ENCODE measurements at places on chromosomes 13 and 19. TPM values are rescaled to one million over a fixed set of nuclear protein-coding genes. Genes with fewer than 3 reads are reported as not detected.

The CASP14 gene
- 0.12 TPM for total RNA-seq

The GFY gene
- total RNA-seq, result not detected

The ZSCAN4 gene
- total RNA-seq, result not detected

The ZFP30 gene
- total RNA-seq, result 20.3 TPM

The NEK5 gene
- under 0.01 TPM for total RNA-seq

The CGB3 gene
- total RNA-seq, result not detected

The TTC9B gene
- not detected for total RNA-seq

The WASF3 gene
- total RNA-seq, result 15.9 TPM

All from hair follicle dermal papilla cell (primary cell).